Epithelial cell of esophagus (primary cell): ENCODE measurements at places on chromosomes 16 and 17.

GRCh38 chr17:18102640-18103039, 5.9 kb upstream of the MYO15A start:
- no peak for DNase-seq

DNA sequence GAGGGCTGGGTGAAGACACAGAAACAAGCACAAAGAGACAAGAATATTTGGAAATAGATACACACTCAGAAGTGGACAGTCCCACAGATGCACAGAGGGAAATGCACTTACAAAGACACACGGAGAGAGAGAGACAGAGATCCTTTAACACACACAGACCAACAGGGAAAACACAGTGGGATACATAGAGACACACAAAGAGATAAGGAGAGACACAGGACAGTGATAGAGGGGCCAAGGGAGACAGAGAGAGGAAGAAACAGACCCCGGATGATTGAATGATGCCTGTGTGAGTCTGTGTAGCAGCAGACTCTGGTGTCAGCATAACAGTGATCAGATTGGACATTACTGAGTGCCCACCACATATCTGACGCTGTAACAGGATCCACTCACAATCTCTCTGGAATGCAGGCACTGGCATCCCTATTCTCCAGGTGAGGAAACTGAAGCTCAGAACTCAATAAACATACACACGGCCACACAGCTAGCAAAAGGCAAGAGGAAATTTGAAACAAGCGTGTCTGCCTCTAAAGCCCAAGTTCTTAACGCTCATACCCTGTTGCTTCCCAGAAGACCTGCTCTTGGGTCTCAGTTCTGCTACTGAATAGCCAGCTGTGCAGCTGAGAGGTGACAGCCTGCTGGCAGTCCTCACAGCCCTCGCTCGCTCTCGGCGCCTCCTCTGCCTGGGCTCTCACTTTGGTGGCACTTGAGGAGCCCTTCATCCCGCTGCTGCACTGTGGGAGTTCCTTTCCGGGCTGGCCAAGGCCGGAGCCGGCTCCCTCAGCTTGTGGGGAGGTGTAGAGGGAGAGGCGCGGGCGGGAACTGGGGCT, 186.3 kb upstream of the NLRP1 start:
- DNase-seq = no peak

DNA sequence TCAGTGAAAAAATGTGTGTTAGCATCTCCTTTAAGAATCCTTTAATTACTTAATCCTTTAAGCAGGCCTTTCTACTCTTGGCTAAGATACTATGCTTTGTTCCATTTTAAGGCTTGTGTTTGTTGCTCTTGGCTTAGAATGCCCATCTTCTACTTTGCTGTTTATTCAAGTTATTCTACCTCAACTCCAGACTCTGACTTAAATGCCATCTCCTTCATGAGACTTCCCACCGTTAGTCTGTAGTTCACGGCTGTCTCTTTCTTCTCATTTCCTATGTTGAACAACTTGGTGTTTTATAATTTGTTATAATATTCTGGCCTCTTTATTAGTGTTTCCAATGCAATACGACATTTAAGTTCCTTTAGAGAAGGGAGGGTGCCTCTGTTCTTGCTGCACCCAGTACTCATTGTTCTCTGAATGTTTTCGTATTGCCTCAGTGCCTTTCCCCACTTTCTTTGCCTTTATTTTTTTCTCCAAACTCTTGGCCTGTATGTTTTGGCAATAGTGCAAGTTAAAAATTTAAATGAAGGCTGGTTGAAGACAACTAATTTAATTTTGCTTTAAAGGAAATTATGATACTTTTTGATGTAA, 6.1 kb upstream of the KRT10 start:
- no peak for DNase-seq

GRCh38 chr16:30185683-30186421, 2.5 kb downstream of the CORO1A start:
- DNase-seq = no peak

DNA sequence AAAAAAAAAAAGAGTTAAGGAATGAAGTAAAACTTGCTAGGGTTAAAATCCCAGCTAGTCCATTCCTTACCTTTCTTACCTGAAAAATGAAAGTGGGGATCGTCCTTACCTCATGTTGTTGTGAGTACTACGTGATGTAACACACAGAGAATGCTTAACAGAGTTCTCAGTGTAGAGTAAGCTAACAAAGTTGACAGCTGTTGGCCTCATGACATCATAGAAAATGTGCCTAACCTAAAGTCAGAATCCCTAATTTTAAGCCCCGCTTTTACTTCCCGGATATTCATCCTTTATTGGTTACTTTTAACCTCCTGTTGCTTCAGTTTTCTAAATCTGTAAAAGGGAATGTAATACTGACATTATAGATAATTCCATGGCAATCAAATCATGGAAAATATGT, 505.8 kb upstream of the HSBP1 start:
- DNase-seq = no peak

DNA sequence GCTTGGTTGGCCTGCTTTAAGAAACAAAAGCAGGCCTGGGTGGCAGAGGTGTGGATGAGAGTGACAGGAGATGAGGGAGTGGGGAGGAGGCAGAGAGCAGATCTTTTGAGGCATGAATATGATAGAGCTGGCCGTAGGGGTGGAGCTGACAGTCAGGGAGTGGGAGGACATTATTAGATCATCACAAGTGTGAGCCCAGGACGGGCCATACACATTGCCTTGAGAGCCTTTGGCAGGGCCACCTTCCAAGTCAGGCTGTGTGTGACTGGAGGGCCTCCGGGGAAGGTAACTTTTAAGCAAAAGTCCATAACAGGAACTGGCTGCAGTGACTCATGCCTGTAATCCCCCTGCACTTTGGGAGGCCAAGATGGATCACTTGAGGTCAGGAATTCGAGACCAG, 26.3 kb downstream of the GINS3 start:
- DNase-seq = peak; percentile 34

DNA sequence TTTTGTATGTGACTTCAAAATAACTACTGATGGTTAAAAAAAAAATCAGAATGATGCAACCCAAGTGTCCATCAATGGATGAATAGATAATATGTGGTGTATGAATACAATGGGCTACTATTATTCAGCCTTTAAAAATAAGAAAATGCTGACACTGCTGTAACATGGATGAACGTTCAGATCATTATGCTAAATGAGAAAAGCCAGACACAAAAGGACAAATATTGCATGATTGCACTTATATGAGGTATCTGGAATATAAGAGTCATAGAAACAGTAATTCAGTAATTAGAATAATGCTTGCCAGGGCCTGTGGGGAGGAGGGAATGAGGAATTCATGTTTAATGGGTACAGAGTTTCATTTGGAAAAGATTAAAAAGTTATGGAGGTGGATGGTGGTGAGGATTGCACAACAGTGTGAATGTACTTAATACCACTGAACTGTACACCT, 25.4 kb downstream of the TENT4B start:
- peak; percentile 36 for DNase-seq

- DNase-seq = peak; percentile 15
These were observed 2.1 kb downstream of the PRKCA start for GRCh38 chr17:66304304-66305174.
